ENCODE measurements at places on chromosomes 2 and 18. TPM values are rescaled to one million over a fixed set of nuclear protein-coding genes. Genes with fewer than 3 reads are reported as not detected.

INPP1 gene
- total RNA-seq: 15.0 TPM

DNA sequence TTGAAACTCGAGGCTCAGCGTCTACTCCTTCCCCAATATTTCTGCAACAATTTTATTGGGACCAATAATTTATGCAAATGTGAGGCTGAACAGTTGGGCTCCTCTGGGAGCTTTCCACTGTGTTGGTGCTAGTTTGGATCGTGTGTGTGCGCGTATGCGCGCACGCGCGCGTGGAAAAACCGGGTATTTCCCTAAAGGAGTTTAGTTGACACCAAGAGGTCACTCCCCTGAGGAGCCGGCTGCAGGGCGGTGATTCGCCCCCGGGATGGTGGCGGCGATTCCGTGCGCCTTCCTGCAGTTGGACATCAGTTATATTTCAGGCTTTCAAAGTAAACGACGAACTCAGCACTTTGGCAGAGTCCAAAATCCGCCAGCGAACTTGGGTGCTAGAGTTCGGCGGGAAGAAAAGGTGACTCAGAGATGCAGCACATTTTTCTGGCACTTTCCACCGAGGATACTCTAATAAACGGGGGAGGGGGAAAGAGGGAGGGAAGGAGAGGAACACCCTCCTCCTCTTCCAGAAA lies 186.5 kb upstream of the FANCL start:
- DNase-seq: no peak
- peaks cover 13% of the 10 kb centered on the region for H3K4me1 ChIP-seq
- H3K27me3 ChIP-seq: peaks cover 80% of the 10 kb centered on the region
- no peak overlapping the region for H3K27ac ChIP-seq
- H3K4me3 ChIP-seq: peak overlapping the region; percentile 56

- no peak for DNase-seq
- H3K4me3 ChIP-seq: no peak overlapping the region
Measured at GRCh38 chr2:145846982-145847381, 1327.1 kb upstream of the ZEB2 start.

XIRP2 gene
- 364 TPM for total RNA-seq

All from left ventricle myocardium inferior (tissue), 1 donor.